ENCODE measurements at places on chromosomes 4 and X.

DNA sequence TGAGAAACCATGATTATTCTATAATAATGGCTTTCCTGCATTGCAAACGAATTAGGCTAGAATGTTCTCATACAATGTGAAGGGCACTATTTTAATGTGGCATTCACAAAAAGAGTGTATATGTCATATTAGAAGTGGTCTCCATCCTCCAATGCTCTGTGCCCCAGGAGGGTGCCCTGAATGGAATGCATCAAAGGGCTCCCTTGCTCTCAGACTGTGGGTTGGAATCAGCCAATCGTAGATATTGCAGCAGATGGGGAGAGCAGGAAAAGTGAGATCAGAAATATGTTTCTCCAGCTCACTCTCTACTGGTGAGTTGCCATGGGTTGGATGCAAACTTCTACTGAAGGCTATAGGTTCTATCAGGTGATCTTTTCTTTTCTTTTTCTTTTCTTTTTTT, 11.9 kb upstream of the NSUN7 start:
- DNase-seq = no peak

DNA sequence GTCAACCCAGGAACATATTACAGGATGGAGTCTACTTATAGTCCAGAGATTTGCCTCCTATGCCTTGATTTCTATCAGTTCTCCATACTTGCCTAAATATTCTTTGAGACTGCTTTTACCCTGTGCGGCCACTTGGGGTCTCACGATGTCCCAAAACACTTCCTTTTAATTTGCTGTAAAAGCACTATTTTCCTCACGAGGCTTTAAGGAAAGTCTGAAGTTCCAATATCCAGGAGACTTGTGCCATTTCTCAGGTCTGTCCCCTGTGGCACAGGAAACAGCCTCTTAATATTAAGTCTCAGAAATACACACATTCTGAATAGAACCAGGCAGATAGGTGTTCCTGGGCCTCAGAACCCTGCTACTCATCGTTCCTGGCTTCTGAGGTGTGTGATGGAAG, 142.9 kb downstream of the TMEM164 start:
- peak; percentile 38 for DNase-seq

DNA sequence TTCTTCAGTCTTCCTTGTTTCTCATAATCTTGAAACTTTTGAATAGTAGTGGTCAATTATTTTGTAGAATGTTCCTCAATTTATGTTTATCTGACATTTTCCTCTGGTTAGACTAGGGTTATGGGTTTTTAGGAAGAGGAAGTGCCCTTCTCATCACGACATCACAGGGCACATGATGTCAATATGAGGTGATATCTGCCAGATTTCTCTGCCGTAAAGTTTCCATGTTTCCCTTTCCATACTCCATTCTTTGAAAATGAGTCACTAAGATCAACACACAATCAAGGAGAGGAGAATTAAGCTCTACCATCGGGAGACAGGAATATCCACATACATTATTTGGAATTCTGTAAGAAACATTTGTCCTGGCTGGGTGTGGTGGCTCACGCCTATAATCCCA, 28.4 kb downstream of the RP2 start:
- no peak for DNase-seq

DNA sequence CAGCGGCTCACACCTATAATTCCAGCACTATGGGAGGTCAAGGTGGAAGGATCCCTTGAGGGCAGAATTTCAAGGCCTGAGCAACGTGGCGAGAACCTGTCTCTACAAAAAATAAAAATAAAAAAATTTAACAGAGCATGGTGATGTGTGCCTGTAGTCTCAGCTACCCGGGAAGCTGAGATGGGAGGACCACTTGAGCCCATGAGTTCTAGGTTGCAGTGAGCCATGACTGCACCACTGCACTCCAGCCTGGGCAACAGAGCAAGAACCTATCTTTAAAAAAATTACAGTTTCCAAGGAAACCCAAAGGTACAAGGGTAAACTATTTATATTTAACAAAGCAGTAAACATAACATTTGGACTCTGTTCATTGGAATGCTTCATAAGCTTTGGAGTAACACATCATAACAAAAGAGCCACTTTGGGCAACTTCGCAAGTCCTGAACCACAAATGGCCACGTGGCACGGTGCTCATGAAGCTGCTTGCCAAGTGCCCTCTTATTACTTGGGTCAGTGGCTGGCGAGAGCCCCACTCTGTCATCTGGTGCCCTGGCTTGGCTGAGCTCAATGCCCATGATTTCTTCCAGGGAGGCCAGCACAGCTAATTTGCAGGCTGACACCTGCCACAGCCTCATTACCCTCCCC, 165.6 kb downstream of the SH3KBP1 start:
- no peak for DNase-seq

- peak; percentile 30 for DNase-seq
Measured at GRCh38 chrX:40109288-40110008, 11.7 kb upstream of the BCOR start.

- no peak for DNase-seq
Measured at GRCh38 chr4:53315300-53315699, 50.6 kb downstream of the SCFD2 start.

GRCh38 chr4:186669735-186670134, 53.9 kb downstream of the FAT1 start:
- no peak for DNase-seq

GRCh38 chr4:100782356-100782755, 264.5 kb upstream of the EMCN start:
- no peak for DNase-seq

- DNase-seq = no peak
Measured at GRCh38 chrX:17710871-17711301, 26.4 kb upstream of the SCML1 start.

DNA sequence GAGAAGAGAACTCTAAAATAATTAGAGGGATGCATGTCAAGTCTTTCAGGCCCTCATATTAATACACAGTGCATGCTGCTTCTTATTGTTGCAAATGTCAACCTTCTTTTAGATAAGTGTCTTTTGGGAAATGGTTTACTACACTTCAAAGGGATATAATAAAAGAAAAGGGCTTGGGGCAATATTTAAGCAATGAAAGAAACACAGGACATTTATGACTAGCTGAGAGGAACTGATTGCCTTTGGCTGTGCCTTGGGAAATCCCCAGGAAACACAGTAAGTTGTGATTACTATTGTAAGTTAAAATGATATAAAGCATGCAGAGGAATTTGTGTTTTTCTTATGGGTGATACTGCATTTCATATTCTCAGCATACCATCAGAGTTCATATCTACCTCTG, 1036.2 kb upstream of the GRID2 start:
- no peak for DNase-seq

- no peak for DNase-seq
Measured at GRCh38 chr4:138650929-138651448, 364.6 kb upstream of the NOCT start.

GRCh38 chrX:97234471-97235081, 350.9 kb downstream of the RPA4 start:
- no peak for DNase-seq

DNA sequence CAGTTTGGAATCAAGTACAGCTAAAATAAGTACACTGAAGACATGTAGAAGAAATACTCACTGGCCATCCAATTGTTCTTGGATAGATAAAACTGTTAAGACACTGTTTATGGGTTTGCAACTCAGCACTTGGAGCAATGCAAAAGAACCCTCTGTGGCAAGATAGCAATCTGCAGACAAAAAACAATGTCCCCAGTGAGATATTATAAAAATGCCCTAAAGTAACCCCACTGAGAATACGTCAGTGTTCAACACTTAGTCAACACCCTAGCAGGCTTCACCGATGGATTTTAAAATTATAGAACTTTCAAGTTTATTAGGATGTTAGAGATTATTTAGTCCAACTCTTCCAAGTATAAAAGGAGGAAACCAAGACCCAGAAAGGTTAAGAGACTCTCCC, 47.5 kb upstream of the NDP start:
- no peak for DNase-seq

- DNase-seq = no peak
Measured at GRCh38 chr4:111399623-111400022, 745.6 kb upstream of the FAM241A start.

Data from activated CD4-positive, alpha-beta T cell treated with anti-CD3 and anti-CD28 coated beads, Interleukin-2, amount 50 U/mL, for 16 hours (primary cell).